ENCODE measurements at places on chromosomes 2 and 18.

DNA sequence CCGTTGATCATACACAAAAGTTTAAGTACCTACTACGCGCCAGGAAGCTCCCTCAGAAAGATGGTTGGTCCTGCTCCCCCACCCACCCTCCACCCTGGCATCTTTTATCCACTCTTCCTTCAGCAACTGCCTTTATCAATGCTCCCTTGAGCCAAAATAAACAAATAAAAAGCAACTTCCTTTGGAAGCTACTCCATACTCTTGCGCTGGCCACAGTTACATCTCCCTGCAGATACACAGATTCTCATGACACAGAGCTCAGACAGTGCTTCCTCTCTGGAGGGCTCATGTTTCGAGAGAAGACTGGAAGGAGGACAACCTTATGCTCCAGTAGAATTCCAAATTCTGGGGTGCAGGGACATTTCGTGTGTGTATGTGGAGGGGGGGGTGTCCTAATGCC lies 3.8 kb upstream of the STEAP3 start:
- DNase-seq = no peak

GRCh38 chr18:39737869-39738268 lies 2172.3 kb upstream of the CELF4 start:
- no peak for DNase-seq

- DNase-seq = no peak
These were observed 401.5 kb downstream of the CNTNAP5 start for GRCh38 chr2:124426625-124427024.

DNA sequence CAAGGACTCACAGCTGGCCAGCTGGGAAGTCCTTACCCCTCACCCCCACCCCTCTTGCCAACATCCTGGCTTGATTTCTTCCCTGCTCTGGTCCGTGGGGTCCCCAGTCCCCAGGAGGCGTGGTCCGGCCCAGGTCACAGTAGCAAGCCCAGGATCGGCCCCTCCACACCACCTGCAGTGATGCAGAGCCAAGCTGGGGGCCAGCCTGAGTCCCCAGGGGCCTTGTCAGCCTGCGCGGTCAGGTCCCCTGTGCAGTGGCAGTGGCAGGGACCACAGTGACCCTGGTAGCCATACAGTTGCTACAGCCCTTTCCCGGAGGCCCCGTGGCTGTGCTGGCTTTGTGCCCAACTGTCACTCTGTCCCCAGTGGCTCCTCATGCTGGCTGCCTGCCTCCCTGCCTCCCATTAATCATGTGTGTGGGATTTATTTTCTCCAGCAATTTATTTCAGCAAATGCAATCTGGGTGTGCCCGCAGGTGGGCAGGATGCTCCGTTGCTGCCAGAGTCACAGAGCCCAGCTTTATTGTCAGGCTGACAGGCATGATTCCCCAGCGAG lies 8.8 kb upstream of the PRSS56 start:
- DNase-seq = no peak

DNA sequence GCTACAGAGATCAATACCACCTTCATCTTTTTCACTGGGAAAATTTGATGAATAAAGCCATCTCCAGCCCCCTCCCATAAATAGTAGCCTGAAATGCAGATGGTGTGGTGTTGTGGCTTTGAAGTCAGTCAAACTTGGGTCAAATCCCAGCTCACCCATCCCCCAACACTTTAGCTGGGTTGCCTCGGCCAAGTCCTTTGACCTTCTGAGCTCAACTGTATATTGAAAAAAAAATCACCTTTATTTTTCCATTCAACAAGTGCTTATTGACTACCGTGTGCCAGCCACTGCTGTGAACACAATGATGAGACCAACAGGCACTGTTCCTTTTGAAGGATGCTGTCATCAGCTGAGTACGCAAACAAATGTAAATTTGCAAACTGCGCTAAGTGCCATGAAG lies 35.1 kb upstream of the NTSR2 start:
- DNase-seq = no peak

GRCh38 chr2:19575641-19576040 lies 217.2 kb upstream of the OSR1 start:
- peak; percentile 51 for DNase-seq

GRCh38 chr2:168439536-168439935 lies 16.5 kb upstream of the CERS6 start:
- no peak for DNase-seq

DNA sequence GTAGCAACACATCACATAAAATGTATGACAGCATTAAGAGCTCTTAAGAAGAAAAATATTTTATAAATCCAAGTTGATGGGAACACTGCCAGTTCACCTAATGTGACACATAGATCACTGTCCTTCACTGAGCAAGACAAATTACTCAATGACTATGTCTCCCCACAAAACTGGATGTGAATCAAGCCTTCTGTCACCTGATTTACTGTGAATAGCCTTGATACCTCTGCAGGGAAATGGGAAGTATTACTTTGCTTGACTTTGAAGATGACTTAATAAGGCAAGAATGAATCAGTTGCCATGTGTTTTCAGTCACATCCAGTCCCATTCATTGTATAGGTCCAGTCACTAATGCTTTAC lies 94.6 kb downstream of the NYAP2 start:
- no peak for DNase-seq

- DNase-seq = no peak
These were observed 125.3 kb downstream of the SH3RF3 start for GRCh38 chr2:109254174-109254904.

DNA sequence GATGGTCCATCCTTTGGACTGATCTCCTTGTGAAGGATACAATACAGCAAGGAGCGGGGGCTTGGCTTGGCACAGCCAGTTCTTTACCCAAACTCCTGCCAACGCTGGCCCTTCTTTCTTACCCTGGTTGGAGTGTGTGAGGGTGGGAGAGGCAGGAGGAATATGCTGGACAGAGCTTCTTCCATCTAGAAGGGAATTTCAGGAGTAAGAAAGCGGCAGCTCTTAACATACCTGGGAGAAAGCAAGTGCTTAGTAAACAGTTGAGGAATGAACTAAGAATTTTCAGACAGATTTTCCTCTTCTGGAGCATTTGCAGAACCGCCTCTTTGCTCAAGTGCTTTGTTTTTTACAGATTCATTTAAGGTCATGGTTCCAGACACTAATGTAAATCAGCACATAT lies 72.8 kb downstream of the NEDD4L start:
- no peak for DNase-seq

GRCh38 chr2:178295906-178296305 lies 101.6 kb downstream of the OSBPL6 start:
- no peak for DNase-seq

- no peak for DNase-seq
These were observed 36.9 kb downstream of the ATOH8 start for GRCh38 chr2:85790499-85791188.

- no peak for DNase-seq
These were observed 5.6 kb downstream of the METTL5 start for GRCh38 chr2:169819106-169819505.

DNA sequence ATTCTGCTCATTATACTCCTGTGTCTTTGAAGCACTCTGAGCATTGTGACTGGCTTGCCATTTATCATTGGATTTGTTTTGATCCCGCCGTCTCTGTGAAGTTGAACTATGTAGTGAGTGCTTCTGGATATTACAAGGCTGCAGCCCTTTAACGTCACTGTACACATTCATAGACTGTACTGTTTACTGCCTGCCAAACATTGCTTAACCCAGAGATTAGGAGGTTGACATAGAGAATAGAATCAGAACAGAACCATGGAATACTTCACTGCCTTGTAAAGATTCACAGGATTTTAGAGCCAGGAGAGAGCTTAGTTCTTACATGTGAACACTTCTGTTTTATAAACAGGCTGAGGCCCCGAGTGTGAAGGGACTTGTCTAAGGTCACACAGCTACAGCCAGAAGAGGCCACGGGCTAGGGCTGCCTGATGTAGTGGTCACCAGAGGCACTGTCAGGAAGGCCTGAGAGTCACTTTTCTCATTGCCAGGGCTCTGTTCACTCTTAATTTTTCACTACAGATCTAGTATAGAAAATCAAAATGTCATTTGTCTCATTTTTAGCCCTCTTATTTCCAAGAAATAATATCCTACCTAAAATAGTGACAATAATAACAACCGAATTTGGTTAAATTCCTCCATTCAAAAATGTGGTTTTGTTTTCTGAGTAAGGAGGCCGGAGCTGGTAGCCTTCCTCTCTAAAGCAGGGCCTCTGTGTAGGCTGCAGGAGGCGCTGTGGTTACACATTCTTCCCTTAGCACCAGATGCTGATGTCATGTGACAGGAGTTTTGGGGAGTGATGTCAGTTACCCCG lies 87.9 kb downstream of the UGGT1 start:
- no peak for DNase-seq

DNA sequence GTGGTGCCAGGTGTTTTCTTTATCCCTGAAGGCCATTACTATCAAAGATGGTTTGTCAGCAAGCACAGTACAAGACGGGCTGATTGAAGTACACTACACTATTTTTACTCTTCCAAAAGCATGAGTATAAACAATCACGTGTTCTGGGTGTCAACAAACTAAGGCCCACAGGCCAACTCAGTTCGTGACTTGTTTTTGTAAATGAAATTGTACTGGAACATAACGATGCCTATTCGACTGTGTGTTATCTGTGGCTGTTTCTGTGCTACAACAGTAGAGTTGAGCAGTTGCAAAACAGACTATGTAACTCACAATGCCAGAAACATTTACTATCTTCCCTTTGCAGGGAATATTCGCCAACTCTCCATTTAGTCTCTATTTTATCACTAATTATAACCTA lies 12.3 kb downstream of the MRPS5 start:
- no peak for DNase-seq

DNA sequence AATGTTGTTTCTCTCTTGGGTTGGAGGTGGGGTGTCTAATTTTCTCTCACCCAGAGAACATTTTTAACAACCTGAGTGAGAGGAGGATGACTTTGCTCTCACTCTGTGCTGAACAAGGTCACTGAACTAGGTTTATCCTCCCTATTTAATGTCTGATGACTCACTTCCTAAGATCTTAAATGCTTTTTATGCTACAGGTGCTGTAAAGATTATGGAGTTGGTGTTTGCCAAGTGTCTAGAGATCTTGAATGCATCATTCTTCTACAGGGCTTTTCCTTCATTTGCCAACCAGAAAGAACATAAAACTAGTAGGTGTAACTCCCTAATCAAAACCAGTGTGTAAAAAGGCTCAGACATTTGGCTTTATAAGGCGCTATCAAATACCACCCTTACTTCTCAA lies 350.5 kb upstream of the ETAA1 start:
- no peak for DNase-seq

- DNase-seq = peak; percentile 92
These were observed 266.8 kb downstream of the ALPK2 start for GRCh38 chr18:58362027-58362575.
